Epithelial cell of esophagus (primary cell): ENCODE measurements at places on chromosomes 11 and 22.

GRCh38 chr22:29088809-29089208, 16.0 kb downstream of the KREMEN1 start:
- DNase-seq, result no peak

- DNase-seq, result no peak
Measured at GRCh38 chr11:44434191-44434590, 124.3 kb upstream of the ALX4 start.

DNA sequence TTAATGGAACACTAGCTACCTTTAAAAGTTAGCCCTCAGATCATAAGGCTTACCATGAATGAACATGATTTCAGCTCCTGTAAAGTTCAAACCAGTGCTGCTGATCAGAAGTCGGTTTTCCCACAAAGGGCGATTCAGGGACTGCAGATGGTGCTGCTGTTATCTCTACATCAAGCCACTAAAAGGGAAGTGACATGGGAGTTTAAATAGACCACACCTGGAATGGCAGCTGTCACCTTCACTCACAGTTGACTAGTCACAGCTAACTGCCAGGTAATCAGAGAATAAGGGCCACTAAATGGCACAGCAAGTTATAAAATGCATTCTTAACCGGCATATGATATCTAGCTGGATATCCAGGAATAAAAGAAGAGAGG, 581.1 kb upstream of the ARHGAP42 start:
- DNase-seq, result no peak

- no peak for DNase-seq
Measured at GRCh38 chr11:132718711-132719671, 813.3 kb downstream of the OPCML start.

DNA sequence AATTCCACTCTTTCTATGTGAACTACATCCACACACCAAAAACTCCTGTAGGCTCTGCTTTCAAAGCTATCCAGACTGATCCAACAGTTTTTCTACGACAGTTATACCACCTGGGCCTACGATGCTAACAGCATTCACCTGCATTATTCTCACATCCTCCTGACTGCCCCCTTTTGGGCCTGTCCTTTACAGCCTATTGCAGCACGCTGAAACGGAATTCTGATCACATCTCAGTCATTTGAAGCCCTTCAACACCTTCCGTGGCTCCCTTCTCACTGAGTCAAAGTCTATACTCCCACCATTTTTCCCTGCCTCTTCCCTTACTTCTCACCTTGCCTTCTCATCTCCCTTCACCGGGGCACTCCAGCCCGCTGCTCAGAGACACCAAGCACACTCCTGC, 791.3 kb upstream of the KIRREL3 start:
- no peak for DNase-seq

DNA sequence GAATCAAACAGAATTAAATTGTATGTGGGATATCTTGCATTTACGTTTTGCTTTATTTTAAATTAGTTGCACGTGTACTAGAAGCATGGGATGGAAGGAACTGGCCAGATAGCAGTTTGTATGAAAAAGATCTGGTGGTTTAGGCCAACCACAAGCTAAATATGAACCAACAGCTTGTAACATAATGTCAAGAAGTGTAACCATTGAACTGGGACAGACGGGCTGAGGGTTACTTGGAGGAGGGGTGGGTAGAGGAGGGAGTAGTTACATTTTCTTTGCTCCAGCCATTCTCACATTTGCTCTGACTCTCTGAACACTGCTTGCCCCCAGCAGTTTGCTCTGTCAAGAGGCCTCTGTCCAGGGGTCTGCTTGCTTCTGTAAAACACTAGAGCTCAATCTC, 31.7 kb upstream of the CXCR5 start:
- DNase-seq, result no peak

GRCh38 chr11:32137869-32138268, 47.0 kb downstream of the RCN1 start:
- DNase-seq, result no peak

GRCh38 chr11:99676292-99676691, 655.5 kb downstream of the CNTN5 start:
- DNase-seq, result no peak

DNA sequence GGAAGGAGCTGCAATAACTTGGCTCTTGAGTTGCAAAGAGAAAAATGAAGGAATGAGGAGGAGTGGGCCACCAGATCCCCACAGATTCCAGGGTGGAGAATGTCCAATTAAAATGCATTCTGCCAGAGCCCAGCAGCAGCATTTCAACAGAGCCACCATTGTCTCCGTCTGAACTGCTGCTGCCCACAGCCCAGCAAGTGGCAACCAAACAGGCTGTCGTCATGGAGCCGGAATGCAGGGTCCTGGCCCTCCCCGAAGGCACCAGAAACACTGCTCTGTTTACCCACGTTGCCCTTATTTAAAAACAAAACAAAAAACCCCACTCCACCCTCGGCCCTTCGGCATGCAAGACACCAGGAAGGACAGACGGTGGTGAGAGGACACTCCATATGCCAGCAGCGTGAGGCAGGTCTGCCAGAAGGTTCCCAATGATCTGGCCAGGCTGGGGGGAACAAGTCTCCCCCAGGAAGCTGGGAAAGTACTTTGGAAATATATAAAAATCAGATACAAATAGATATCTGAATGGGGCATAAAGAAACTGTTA, 32.5 kb downstream of the PLEKHA7 start:
- DNase-seq, result peak; percentile 13

GRCh38 chr11:106276859-106277436, 199.5 kb downstream of the AASDHPPT start:
- DNase-seq, result peak; percentile 52

DNA sequence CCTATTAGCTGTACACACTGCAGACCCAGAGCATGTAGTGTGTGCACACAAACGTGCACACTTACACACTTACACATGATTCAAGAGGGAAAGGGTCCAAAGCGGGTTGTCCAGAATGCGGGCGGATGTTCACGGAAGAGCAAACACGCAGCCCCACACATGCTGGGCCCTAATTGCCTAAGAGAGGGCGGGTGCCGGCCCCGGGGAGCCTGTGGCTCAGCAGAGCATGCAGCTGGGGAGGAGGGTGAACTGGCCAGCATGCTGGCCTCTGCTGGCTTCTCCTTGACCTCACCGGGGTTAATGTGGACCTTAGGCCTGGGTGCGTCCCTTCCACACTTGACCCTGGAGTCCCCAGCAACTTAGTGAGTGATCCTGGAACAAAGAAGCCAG, 816.3 kb downstream of the BRD1 start:
- no peak for DNase-seq

- DNase-seq, result peak; percentile 79
Measured at GRCh38 chr22:49930596-49931412, 12.4 kb downstream of the CRELD2 start.

DNA sequence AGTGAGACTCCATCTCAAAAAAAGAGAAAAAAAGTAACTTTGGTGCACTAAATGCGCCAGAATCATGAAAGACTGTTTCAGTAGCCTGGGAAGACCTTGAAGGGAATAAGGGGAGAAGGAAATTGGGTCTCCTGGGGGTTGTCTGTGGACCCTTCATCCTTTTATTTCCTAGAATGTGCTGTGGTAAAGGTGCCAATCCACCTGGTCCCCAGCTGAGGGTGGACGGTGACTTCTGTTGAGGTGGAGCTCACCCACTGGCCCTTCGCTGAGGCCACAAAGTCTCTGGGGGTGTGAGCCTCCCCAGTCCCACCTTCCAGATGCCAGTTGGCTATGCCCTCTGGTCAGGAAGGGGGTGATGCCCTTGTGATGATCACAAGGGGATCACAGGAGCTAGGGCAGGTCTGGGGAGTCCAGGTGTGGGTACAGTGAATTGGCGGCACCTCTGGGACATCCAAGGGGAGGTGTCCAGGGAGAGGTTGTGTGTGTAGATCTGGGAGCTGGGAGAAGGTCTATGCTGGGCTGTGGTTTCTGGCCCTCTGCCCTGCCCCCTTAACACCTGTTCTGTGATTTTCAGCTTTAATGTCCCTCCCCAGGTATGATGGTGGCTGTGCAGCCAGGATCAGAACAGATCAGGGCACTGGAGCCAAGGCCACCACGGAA, 34.2 kb upstream of the LMO1 start:
- DNase-seq, result no peak

- peak; percentile 17 for DNase-seq
Measured at GRCh38 chr11:118953265-118953664, 2.8 kb upstream of the UPK2 start.

- no peak for DNase-seq
Measured at GRCh38 chr11:120532082-120532831, 20.7 kb downstream of the GRIK4 start.

GRCh38 chr22:35839841-35840301, 122.2 kb downstream of the APOL5 start:
- peak; percentile 32 for DNase-seq

DNA sequence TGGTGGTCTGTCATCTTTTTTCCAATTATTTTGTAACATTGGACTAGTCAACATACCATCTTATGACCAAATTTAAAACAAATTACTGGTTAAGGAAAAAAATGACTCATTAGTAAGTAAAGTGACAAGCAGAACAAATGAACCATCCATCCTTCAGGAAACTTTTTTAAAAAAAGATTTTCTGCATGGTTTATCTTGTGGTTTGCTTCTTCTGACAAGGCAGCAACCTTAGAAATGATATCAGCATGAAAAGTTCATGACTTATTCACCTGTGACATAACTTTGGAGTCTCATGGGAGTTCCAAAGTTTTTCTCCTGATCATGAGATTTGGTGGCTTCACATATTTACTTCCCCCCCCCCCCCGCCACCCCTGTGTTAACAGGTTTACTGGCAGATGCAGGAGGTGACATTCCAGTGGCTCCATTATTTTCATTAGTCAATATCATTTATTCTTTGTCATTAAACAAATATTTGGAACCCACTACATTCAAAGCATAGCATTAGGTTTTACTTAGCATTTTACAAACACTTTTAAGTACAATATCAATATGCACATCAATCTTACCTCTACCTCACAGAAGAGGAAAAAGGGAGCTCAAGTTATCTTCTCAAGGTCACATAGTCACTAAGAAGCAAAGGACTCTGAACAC, 40.7 kb downstream of the DCUN1D5 start:
- DNase-seq, result no peak

GRCh38 chr11:74462631-74463030, 4.7 kb downstream of the KCNE3 start:
- no peak for DNase-seq

DNA sequence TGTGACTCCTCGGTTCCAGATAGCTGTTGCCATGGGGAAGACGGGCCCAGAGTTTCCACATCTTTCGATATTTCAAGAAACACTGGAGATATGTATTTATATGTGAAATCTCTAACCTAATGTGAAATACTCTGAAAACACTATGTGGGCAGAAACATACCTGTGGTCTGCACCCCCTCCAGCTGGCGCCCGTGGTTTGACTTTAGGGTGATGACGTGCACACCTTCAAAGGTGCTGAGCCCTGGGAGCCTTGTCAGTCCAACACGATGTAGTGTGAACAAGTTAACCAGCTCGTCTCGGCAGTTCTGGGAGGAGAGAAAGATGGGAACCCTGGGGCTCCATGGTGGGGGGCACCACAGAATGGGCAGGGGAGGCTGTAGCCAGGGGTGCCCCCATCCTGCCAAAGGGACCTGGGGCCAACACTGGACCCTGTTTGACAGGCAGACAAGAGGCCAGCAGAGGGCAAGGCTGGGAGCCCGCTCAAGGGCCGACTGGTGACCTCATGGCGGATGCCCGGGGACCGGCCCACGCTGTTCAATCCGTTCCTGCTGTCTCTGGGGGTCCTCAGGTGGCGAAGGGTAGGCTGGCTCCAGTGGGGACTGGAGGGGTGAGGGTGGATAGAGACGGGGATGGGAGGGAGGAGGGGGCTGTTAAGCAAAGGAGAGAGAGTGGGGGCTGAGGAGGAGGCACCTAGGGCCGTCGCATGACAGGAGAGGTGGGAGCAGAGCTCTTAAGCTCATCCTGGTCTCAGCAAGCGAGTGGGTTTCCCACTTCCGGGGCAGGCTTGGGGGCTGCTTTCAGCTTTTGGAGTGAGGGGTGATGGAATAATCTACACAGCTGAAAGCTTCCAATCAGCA, 43.8 kb downstream of the TRIOBP start:
- DNase-seq, result no peak

- DNase-seq, result peak; percentile 75
Measured at GRCh38 chr22:22955866-22956535, 68.4 kb downstream of the IGLL5 start.

DNA sequence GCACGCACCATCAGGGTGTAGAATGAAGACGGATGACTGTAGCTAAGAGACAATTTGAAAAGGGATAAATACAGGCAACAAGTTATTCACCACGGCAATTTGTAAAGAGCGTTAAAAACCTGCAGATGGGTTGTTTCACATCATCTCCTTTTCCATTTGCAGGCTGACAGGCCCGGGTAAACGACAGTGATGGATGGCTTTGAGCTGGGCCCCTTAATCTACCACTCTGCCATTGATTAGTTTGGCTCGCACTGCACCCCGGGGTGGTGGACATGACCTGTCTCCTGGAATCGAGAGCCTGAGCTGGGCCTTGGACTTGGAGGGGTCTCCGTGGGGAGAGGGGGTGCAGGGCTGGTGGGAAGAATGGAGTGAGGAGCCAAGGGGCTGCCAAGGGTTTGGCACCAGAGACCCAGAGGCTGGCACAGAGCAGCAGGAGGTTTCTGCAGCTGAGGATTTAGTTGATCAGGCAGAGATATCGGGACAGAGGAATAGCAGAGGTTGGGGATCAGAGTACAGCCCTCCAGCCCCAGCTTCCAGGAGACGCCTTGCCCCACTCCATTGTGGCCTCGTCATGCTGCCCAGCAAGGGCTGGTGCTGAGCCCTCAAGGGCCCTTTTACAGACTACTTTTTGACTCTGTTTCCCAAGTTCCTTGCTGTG, 110.6 kb upstream of the NECTIN1 start:
- no peak for DNase-seq

DNA sequence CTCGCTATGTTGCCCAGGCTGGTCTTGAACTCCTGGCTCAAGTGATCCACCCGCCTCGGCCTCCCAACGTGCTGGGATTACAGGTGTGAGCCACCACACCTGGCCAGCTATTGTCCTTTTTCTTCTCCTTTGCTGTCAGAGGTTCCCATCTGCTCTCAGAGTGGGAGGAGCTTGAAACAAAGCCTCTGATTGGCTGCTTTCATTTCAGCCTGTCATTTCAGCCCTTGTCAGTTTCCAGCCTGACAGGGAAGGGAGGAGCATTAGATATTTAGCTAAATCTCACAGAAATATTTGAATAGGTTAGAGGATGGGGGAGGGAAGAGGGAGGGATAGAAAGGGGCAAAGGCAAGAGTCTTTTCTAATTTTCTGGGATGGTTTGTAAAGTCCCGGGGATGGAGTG, 8.7 kb downstream of the SLC22A6 start:
- DNase-seq, result no peak

GRCh38 chr22:31105282-31105929, 2.0 kb downstream of the SELENOM start:
- peak; percentile 30 for DNase-seq

GRCh38 chr11:86145439-86146156, 76.7 kb upstream of the PICALM start:
- DNase-seq, result no peak

- DNase-seq, result no peak
Measured at GRCh38 chr22:43879901-43880540, 11.8 kb downstream of the PNPLA5 start.
